ENCODE measurements at places on chromosomes 1 and 21.

- no peak for DNase-seq
Observed at GRCh38 chr1:229028544-229028943, 242.4 kb upstream of the RAB4A start.

- no peak for DNase-seq
Observed at GRCh38 chr1:106952776-106953175, 103.7 kb upstream of the PRMT6 start.

DNA sequence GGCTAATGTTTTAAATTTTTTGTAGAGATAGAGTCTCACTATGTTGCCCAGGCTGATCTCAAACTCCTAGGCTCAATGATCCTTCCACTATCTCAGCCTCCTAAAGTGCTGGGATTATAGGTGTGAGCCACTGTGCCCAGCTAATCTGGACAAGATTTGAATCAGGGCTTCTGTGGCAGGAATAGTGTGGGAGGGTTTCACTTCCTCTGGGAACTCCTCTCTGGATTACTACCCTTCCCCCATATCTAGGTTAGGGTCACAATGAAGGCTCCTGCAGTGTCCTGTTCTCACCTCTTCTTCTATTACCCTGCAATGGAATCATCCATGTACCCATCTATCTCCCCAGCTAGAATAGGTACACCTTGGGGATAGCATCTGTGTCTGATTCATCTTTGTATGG, 133.6 kb upstream of the RAB4A start:
- no peak for DNase-seq

- no peak for DNase-seq
Observed at GRCh38 chr1:165605246-165605645, 25.8 kb upstream of the MGST3 start.

DNA sequence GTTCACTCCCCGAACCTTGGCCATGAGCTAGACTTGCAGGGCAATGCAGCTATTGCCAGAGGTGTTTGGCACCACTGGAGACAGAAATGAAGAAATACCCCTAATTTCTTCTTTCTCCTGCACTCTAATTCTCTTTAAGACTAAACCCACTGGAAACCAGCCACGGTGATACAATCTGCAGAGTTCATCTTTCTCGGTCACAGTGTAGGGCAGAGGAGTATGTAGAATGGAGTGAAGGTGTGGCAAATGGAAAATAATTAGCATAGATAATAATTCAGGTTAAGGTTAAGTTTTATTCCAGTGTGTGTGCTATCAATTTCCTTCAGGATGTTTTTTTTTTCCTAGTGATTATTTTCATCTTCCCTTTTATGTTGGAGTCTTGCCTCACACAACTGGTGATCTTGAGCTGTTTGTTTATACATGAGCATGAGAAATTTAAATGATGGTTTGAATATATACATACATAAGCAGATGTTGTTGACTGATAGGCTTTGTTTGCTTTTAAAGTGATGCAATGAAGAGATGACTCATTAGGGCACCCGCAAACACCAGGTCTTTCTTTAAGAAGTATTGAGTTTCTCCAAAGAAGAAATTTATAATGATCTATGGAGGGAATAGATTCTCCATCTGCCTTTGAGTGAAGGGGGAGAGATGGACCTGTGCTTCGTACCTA, 81.9 kb downstream of the SPATA17 start:
- DNase-seq = no peak

DNA sequence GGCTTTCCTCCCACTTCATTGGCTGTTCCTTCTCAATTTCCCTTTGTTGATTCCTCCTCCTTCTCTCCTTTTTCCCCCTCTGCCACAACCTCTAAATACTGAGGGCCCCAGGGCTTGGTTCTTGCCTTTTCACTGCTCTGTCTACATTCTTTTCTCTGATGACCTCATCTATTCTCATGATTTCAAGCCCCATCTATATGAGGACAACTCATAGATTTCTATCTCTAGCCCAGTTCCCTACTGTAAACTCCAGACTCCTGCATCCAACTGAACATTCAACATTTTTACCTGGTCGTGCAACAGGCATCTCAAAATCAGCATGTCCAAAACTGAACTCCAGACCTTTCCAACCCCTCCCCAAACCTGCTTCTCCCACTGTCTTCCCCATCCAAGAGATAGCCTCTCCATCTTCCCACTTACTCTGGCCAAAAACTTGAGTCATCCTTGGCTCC, 11.5 kb upstream of the SLC9A1 start:
- no peak for DNase-seq

All from activated CD4-positive, alpha-beta T cell treated with anti-CD3 and anti-CD28 coated beads, Interleukin-2, amount 50 U/mL, for 16 hours (primary cell).